ENCODE measurements at places on chromosomes 3 and 15.

DNA sequence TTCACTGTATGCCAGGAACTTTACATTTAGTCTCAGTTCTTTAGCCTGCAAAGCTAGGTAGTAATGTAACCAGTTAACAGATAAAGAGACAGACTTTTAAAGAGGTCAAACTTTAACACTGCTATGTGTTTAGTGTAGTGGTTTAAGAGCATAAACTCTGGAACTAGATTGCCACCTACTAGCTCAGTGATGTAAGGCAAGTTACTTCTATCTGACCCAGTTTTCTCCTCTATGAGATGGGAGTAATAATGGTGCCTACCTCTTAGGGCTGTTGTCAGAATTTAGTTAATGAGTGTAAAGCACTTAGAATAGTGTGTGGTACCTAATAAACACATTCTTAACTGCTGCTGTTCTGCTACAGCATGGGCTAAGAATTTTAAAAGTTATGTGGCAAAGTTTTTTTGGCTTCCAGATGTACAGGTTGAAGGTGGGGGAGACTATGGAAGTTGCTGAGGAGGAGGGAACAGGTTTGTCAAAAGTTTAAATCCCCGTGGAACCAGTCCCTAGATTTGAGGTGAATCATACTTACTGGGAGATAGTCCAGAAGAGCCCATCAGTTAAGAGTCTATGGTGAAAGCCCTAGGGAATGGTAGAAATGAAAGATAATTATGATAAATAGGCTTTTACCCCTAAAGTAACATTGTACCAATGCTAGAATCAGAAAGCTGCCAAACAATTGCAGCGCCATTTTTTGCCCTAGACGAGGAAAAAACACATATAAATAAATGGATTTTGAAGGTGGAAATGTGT lies 13.9 kb downstream of the TSC22D2 start:
- DNase-seq = no peak

DNA sequence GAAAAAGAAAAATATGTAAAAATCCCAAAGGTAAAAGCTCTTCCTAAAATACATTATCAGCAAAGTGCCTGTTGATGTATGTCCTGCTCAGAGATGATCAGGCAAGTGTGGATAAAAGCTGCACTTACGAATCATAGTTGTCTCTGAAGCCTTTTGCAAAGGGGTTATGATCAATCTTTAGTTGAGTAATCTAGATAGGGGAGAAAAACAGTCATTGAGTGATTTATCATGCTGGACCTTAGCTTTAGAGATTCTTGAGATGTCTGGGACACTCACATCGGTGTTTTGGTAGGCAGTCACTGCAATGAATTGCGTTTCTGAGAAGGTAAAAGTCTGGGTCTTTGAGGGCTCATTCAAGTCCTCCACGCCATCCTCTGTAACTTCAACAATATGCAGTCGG lies 3.7 kb downstream of the EOMES start:
- no peak for DNase-seq

GRCh38 chr15:69782809-69783208 lies 314.9 kb downstream of the TLE3 start:
- DNase-seq = no peak

GRCh38 chr3:117665296-117665695 lies 955.7 kb downstream of the TUSC7 start:
- no peak for DNase-seq

- DNase-seq = no peak
These were observed 161.4 kb downstream of the WNT7A start for GRCh38 chr3:13718436-13718835.

DNA sequence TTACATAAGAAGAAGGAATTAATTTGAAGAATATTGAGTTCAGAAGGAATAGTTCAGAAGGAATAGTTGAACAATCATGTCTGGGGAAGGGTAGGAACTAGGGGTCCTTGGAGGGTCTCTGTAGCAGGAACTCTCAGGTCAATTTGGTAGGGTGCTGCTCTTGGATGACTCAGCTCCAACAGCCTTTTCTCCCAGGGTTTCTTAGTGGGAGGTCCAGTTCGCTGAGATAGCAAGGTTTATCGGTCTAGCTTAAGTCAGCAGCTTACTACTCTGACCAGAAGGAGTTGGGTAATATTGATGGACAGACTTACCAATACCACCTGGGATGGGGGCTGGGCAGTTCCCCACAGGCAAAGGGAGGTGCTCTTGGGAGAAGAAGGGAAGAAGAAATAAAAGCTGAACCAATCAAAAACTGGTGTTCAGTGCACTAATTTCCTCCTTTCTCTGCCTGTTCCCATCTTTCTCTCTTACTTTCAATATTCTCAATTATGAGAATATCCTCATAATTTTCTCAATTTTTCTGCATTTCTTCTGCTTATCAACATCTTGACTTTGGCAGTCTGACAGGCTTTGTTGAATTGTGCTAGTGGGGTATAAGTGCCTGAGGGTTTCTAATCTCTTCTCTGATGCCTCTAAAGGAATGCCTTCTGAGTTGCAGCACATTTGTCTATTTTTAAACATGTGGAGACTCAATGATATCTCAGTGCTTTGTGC lies 14.4 kb upstream of the MITF start:
- no peak for DNase-seq

- no peak for DNase-seq
These were observed 6.5 kb upstream of the TM4SF19 start for GRCh38 chr3:196344663-196345062.

DNA sequence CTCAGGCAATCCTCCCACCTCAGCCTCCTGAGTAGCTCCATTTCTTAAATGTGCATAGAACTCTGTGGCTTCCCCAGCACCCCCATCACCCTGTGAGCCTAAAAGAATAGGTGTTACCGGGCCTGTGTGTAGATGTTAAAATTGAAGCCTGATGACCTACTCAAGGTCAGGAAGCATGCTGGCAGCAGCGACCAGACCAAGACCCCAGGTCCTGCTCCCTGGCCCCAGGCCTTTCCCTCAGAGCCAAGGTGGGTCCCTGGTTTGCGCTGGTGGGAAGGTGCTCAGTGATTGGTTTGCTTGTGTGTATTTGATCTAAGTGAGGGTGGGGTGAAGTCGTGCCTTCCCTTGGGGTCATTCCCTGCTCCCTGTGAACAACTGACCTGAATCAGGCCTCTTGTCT lies 18.4 kb upstream of the CRABP1 start:
- DNase-seq = no peak

DNA sequence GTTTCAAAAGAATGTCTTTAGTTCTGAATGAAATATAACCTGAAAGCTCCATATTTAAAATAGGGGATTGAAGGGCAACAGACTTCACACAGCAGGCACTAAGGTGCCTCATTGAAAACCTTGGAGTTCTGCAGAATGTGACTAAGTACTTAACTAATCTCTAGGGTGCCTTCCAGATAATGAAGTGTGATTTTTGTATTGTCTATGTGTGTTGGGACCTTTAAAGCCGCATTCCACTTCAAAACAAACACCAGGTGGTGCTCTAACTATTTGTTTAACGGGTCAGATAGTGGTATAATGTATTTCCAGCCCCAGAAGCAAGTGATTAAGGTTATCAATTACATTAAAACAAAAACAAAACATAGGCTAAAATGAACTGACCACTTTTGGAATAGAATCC lies 28.0 kb downstream of the TFG start:
- DNase-seq = no peak

GRCh38 chr3:61358364-61358763 lies 107.1 kb upstream of the FHIT start:
- DNase-seq = no peak

- no peak for DNase-seq
These were observed 487.2 kb upstream of the BCHE start for GRCh38 chr3:166324401-166324800.

- DNase-seq = no peak
These were observed 3.2 kb upstream of the BMF start for GRCh38 chr15:40111888-40112287.

- no peak for DNase-seq
These were observed 9.1 kb upstream of the ADPRH start for GRCh38 chr3:119570229-119570628.

DNA sequence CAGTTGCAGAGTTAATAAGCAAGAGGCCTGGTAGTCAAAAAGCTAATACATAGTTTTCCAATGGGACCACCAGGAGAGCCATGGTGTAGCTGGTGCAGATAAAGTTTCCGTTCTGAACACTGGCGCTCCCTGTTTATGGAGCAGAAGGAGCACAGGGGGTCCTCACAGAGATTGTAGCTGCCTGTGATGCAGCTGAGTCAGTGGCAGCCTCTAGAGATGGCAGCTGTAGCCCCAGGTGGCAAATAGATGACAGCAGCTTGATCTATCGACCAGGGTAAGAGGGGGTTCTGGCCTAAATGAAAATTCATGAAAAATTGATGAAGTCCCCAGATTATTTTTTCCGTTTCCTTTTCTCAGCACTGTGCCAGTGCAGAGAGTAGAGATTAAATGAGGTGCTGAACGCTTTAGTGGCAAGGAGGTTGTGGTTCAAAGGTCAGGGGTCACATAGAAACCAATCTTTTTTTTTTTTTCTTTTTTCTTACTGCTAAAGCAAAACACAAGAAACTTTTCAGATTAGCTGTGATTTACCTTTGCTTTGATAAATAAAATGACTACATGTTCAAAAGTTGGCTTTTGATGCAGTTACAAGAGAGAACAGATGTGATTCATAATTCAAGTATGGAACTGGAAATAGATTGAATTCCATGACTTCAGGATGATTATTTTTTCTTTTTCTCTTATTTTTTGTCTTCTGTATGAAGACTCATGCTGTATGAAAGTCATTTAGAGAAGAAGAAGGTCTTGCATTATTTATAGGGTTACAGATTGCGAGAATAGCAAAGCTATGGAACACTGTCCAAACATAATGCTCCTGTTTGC lies 63.3 kb downstream of the ROBO2 start:
- no peak for DNase-seq

DNA sequence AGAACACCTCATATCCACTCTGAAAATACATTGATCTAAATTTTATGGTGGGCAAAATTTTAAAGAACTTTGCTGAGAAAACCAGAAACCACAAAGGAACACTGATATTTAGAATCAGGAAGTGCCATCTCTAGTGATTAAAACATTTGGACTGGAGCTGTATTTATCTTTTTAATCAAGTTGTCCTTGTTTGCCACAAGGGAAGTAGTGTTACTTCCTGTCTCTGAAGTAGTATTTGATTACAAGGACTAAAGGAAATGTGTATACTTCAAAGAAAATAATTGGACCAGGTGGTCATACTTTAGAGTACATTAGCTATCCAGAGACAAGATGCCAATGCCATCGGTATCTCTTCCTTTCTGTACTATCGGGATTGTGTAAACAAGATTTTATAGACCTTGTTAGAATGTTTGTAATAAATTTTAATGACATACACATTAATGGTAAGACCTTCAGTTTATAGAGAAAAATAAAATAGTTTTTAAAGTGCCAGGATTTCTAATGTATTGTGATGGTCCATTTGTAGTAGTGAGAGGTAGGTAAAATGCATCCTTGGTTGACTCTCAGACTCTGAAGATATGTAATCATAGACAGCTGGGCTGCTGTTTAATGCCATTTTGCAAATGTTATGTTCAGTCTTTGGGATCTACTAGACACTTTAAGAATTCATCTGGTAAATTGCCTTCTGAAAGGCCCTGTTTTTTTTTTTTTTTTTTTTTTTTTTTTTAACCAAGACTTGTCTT lies 131.9 kb downstream of the B3GALNT1 start:
- DNase-seq = no peak

DNA sequence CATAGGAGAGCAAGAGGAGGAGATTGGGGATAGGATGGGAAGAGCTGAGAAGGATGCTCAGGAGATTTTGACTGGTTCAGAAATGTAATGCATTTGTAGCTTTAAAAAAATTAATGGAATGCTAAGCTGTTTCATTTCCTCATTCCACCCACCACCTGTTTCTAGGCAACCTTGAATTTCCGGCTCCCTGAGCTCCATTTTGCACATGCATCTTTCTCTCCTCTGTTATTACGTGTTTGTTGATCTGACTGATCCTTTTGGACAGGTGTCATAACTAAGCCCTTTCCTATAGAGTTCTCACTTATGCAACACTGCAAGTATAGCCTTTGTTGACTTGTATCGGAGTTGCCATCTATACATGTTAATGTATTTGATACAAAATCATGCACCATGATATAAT lies 4.3 kb downstream of the TMPRSS7 start:
- no peak for DNase-seq

- DNase-seq = no peak
These were observed 34.0 kb downstream of the CBLB start for GRCh38 chr3:105834768-105835167.

DNA sequence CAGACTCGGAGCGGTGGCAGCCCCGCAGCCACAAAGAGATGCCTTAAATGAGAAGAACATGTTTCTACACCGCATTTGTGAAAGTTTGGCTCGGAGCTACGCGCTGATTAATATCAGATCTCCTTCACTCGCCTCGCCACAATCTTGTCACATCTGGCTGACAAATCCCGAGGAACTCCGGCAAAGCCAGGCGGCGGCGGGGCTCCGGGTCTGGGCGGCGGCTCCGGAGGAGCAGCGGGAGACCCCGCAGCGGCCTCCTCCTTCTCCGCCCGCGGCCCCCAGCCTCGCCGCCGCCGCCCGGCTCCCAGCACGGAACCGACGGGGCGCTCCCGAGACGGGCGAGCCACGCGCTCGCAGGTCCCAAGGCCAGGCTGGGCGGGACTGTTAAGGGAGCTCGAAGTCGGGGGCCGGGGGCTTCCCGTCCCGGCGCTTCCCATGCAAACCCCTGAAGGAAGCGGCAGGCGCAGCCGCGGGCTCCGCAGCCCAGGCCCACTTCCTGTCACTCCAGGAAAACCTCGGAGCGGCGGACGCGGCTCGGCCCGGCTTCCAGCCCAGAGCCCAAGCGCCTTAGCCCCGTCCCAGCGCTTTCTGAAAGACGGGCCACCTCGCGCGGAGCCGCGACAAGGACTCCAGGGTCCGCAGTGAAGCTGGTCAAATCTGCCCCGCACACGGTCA lies 1.2 kb downstream of the BNC1 start:
- no peak for DNase-seq

- DNase-seq = peak; percentile 35
These were observed 677.4 kb downstream of the SQOR start for GRCh38 chr15:46312133-46312740.

GRCh38 chr3:54891540-54891897 lies 36.3 kb downstream of the LRTM1 start:
- DNase-seq = peak; percentile 98

DNA sequence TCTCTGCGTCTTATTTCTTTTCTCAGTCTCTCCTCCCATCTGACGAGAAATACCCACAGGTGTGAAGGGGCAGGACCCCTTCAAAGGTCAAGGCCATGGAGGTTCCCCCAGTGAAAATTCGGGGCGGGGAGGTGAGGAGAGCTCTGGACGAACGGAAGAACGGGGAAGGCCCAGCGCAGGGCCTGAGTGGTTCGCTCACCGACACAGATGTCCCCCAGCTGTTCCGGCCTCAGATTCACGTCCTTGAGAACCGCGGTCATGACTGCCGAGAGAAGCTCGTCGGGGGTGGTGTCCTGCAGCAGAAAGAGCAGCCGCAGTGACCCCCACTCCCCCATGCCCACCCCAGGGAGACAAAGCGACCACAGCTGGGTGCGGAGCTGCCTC lies 542 bp downstream of the ACAA1 start:
- no peak for DNase-seq

GRCh38 chr15:68277131-68277602 lies 378 bp upstream of the FEM1B start:
- no peak for DNase-seq

DNA sequence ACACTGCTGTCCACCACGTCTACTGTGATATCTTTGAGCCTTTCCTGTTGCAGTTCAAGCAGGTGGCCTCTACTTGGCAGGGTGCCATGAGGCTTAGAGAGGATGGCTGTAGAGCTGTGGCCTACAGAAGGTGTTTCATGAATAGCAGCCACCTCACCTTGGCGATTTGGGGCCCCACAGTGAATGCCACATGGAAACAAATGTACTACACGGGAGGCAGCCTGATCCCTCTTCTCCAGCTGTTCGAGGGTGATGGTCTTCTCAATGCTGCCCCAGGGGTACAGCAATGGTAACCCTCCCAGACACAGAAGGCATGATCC lies 70.7 kb downstream of the FAM43A start:
- no peak for DNase-seq

- DNase-seq = no peak
These were observed 3.6 kb downstream of the POU1F1 start for GRCh38 chr3:87272718-87273341.
